Activated naive CD4-positive, alpha-beta T cell (primary cell): ENCODE measurements at places on chromosomes 7 and 10.

- DNase-seq, result no peak
Measured at GRCh38 chr10:1162481-1163203, 106.5 kb downstream of the WDR37 start.

DNA sequence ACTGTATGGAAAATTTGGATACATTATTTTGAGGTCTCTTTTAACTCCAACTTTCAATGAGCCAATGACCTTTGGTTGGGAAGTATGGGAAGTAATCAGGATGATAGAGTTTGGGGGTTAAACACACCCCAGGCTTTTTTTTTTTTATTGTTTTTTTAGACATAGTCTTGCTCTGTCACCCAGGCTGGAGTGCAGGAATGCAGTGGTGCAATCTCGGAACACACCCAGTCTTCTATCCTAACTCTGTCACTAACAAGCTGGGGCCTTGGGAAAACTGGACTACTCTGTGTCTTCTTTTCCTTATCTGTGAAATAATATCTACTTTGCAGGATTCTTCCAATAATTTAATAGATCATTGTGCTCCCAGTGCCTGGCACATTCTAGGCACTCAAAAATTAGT, 37.6 kb upstream of the AGBL3 start:
- DNase-seq, result no peak

- no peak for DNase-seq
Measured at GRCh38 chr10:86483664-86484063, 37.9 kb downstream of the WAPL start.

DNA sequence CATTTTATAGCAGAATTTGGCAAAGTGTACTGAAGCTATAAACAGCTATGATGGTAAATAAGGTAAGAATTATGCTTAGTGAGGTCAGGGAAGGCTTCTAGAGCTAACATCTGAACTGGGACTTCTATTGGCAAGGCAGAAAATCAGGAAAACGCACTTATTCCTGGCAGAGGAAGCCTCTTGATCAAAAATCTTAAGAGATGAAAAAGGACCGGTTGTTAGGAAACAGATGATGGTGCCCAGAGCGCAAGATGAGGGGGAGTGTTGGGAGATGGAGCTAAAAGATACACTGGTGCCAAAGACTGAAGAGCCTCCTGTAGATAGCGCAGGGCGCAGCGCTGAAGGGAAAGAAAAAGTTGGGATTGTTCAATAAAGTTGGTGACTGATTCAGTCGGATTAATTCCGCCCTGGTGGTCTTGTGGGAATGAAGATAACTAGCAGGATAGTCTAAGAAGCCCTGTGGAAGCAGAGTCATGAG, 550 bp upstream of the CALU start:
- no peak for DNase-seq

DNA sequence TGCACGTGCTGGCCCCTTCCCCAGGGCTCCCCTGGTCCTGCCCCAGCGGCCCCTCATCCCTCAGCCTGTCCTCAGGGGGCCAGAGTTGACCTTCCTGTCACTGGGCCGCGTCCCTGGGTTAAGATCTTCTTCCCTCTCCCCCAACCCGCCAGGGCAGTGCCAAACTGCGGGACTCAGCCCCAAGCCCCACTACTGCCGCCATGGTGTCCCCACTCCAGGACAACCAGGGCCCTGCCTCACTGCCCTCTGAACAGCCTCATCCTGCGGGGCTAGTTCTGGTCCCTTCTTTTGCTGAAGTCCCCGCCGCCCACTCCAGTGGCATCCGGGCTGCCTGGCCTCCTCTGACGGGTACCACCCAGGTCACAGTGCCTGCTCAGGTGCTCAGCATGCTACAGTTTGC, 37.5 kb downstream of the UNCX start:
- DNase-seq, result no peak
